ENCODE measurements at places on chromosomes 16 and 17. TPM values are rescaled to one million over a fixed set of nuclear protein-coding genes. Genes with fewer than 3 reads are reported as not detected.

The SEZ6 gene
- 0.91 TPM for polyA plus RNA-seq

The PRCD gene
- polyA plus RNA-seq: 13.3 TPM

The HSPB9 gene
- polyA plus RNA-seq: 0.52 TPM

The C16orf92 gene
- not detected for polyA plus RNA-seq

DNA sequence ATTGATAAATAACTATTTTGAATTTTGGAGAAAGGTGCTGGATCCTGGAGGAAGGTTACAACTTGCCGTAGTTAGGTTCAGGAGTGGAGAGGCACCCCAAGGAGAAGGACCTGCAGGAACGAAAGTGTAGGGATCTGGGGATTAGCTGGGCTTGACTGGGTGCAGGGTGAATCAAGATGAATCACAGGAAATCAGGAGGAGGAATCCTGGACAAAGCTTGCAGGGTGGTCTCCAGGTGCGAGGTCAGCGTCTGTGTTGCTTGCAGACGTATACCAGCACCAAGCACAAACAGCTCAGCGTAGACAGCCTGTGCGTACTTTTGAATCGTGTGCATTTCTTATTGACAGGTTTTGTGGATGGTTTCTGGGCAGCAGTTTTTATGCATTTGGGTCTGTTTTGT is 144.3 kb downstream of the MSI2 start:
- no peak for DNase-seq

DNA sequence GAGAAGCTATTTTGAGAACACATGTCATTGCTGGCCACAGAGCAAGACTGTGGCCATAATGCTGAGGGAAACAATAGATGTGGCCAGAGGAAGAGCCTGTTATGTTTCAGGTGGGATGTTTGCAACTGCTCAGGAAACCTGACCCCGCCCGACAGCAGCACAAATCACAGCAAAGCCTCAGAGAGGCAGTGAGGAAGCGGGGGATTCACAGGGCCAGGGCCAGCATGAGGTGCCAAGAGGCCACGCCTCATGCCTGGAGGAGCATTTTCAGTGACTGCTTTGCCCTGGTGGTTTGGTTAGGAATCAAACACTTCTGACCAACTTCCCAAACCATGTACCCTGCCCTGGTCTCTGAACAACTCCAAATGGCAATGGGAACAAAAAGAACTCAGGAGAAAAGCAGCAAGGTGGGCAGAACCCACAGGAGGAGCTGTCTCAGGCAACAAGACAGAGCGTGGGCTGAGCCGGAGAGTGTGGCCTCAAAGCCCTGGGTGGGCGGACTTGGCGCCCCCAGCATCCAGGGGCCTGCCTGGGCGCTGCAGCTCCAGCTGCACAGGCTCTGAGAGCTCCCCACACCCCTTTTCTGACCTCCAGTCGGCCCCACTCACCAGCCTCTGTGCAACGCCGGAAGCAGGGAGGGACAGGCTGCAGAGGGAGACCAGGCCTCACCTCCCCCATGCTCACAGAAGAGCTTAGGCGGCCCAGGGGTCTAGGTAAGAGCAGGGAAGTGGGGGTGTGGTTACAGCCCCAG is 20.6 kb downstream of the HIC1 start:
- DNase-seq: peak; percentile 39

DNA sequence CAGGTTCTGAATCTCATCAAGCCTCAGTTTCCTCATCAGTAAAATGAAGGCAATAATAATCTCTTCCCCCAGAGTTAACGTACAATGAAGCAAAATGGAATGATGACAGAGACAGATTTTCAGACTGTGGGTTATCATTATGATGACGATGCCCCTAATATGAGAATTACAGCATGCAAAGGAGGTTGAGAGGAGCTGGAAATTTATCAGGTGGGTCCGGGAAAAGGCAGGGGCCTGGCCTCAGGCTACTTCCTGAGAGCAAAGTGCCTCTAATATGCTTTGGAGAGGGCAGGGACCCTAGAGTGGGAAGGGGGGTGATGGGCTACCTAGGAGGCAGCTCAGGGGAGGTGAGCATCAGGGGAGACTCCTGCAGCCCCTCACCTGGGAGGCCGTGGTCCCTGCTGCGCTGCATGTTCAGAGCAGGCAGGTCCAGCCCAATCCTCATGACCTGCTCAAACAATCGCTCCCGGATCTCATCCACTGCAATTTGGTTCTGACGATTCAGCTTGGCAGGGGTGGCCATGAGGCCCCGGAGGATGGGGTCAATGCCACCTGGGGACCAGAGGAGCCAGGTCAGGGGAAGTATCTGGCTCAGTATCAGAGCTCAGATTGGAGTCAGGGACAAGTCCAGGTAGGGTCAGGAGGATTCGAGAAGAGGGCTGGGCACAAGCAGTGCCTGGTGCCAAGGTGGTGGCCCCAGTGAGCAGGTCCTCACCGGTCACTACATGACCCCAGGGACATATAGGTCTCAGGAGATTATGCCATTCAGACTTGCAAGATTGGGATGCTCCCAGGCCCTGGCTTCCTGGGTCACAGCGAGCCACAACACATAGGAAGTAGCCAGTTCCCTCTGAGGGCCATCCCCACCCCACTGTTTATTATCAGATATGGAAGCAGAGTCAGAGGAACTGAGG is 8.1 kb downstream of the MPO start:
- DNase-seq: no peak

GRCh38 chr17:69869667-69870066 is 205.4 kb upstream of the KCNJ16 start:
- no peak for DNase-seq

DNA sequence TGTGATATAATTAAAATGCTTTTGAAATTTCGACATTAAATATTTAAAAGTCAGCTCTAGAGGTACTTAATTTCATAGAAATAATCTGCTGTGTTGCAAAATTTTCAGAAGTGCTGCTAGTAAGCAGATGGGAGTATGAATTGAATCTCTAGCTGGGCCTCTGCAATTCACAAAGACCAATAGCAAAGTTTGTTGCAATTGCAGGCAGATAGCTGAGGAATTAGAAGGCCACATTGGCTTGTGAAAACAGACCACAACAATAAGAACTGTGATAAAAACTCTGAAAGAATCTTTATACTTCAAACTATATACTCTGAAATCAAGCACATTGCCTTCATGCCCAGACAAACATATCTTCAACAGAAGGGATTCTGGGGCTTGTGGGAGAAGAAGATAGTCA is 636.3 kb upstream of the SOX9 start:
- DNase-seq: peak; percentile 51

DNA sequence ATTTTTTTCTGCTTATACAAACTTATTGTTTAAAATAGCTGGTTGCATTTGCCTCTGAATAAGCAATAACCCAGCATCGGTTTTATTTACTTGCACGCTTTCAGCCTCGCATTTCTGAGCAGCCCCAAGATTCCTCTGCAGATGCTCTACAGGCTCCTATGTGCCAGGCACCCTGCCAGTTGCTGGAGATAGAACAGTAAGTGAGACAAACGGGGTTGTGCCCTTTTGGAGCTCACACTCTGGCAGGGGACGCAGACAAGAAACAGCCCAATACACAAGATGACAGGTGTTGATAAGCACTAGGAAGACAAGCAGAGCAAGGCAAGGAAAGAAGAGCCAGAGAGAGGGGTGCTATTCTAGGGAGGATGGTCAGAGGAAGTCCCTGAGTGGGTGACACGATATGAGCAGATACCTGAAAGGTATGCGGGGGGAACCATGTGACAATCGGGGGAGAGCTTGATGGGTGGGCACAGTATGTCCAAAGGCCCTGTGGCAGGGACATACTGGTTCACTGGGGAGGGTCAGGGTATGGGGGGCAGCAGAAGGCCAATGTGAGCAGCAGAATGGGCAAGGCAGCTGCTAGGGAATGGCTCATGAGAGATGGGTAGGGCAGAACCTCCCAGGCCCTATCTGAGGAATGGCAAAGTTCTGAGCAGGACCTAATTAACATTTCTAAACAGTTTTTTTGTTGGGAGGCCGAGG is 18.7 kb upstream of the ADORA2B start:
- peak; percentile 66 for DNase-seq

GRCh38 chr17:5838661-5839300 is 231.4 kb upstream of the WSCD1 start:
- no peak for DNase-seq

DNA sequence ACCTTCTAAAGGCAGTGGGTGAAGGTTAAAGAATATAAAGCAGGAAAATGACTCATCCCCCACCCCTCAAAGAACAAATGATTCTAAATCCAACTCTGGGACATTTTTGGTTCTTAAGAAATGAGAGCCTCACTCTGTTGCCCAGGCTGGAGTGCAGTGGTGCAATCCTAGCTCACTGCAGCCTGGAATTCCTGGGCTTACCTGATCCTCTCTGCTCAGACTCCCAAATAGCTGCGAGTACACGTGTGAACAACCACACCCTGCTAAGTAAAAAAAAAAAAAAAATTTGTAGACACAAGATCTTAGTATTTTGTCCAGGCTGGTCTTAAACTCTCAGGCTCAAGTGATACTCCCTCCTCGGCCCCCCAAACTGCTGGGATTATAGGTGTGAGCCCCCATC is 298.8 kb upstream of the MAF start:
- no peak for DNase-seq

DNA sequence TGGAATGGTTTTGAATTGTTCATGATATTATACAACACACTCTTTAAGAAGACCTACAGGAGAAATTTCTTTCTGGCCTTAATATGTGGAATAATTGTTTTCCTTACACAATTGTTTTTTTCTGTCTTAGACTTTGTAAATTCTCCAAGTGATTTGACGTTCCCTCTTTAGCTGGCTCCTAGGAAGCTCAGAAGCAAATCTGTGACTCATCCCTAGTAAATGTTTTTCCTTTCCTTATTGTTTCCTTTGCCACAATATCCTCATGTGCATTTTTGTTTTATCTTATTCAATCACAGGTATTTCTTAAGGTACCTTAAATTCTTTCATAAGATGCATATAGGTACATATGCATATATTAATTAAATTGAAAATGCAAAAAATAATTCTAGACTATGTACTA is 13.5 kb downstream of the KIAA0753 start:
- DNase-seq: peak; percentile 26

DNA sequence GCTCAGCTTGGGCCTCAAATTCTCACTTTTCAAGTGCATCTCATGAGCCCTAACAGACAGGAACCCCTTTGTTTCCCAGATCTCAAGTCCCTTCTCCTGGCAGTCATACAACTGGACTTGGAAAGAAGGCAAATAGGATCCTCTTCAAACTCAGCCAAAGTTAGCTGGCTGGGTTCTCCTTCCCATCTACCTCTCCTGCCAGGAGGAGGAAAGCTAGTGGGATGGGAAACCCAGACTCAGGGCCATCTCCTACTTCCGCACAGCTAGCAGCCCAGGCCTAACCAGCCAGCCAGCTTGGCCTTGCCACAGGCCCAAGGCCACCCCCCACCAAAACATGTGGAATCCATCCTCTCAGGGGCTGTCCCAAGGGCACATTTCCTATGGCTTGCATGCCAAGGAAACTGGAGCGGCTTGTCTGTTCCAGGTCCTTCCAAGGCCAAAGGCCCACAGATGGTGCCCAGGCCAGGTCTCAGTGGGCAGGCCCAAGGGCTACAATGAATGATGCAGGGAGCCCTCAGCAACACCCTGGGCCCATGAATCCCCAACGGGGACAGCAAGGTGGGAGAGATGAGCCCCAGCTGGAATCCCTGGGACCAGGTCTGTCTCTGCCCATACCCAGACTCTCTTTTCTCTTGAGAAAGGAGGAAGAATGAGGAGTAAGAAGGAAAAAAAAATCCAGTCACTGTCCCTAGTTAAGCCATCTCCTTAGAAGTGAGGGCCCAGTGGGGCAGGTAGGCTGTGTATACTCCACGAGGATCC is 1.7 kb downstream of the SMARCD2 start:
- no peak for DNase-seq

DNA sequence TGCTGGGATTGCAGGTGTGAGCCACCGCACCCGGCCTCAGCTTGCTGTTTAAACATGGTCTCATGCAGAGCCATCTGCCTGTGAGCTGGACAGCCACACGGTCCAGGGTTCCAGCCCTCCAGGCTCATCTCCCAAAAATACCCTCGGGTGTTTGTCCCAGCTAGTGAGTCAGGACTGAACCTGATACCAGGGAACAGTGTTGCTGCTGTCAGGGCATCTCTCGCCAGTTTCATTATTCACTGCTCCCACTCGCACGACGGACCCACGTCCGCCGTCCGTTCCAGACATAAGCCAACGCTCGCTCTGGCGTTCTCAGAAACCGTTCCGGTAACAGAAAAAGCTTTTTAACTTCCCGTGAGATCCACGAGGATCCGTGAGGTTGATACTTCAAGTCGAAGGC is 77.6 kb downstream of the NXN start:
- DNase-seq: no peak

GRCh38 chr17:79220713-79221291 is 146.2 kb downstream of the ENGASE start:
- DNase-seq: no peak

DNA sequence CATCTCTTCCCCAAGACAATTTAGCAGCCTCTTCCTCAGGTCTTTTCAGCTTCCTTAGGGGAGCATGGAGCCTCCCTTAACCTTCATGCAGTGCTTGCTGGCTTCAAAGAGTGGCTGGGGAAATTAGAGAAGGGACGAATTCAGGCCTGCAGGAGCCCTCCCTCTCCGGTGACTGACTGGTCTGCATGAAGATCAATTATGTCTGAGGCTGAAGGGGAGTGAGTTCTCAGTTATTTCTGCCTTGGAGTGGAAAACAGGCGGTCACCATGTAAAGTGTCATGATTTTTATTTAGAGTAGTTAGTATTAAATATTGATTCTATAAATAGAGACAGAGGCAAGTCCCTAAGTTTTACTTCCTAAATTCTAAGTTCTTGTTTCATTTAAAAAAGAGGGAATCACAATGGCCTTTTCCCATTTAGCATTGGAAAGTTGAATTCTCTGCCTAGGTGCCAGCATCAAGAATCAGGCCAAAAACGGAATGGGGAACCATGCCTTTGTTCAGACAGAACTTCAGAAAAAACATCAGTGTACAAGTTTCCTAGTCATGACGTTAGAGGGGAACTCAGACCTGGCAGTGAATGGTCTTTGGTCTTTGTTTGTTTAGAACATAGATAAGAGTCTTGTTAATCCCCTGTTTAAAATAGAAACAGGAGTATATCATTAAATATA is 4.4 kb downstream of the GABARAPL2 start:
- no peak for DNase-seq

DNA sequence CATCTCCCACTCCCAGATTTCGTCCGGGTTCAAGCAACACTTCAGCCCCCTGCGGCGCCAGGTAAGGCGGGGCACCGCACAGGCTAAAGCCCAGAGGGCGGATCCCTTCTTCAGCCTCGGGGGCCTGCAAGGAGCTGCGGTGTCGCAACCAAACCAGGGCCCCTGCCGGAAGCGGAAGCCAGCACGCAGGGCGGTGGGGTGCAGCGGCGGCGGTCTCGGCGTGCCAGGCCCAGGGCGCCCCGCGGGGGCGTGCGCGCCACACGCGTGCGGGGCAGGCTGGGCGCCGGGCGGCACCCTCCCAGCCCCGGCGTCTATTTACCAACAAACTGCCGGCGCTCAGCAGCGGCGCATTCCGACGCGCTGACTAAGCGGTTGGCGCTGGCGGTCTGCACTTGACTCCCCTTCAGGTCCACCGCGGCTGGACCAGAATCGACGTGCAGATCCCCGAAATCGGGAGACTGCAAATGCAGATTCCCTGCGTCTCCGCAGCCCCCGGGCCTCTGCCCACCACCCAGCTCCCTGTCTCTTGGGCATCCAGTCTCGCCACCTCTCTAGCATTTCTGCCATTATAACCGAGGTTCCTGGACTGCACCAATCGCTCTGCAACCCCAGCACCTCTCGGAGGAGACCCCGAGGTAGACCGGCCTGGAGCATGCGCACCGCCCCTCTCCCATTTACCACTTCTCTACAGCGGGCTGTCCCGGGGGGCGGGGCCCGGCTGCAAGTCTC is 421 bp upstream of the DLX4 start:
- peak; percentile 79 for DNase-seq

GRCh38 chr16:79838496-79839259 is 238.1 kb upstream of the MAF start:
- DNase-seq: no peak

- no peak for DNase-seq
Measured at GRCh38 chr17:81440511-81441244, 45.4 kb downstream of the BAHCC1 start.
